CMK (cell line): ENCODE measurements at places on chromosomes 11 and 22.

- no peak for DNase-seq
Observed at GRCh38 chr11:69361466-69361865, 67.5 kb downstream of the MYEOV start.

DNA sequence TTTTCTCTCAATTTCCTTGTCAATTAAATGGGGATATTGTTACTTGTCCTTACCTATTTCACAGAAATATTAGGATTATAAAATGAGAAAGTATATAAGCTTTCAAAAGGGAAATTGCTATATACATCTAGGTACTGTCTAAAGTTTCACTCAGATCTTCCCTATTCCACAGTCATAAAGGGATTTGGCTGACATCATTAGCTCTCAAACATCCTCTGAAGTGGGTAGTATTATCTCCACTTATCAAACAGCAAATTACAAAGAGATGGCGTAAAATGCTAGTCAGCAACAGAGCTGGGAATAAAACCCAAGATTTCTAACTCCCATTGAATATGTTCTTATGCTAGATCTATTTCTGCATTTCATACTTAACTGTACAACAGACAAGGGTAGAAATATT lies 50.9 kb downstream of the SLC25A17 start:
- no peak for DNase-seq

GRCh38 chr11:11044137-11044855 lies 186.4 kb upstream of the ZBED5 start:
- no peak for DNase-seq

GRCh38 chr11:9858218-9858617 lies 194.3 kb downstream of the SWAP70 start:
- DNase-seq: no peak

- DNase-seq: no peak
Observed at GRCh38 chr11:6298605-6299004, 21.7 kb downstream of the CAVIN3 start.
